ENCODE measurements at places on chromosomes 16 and 17.

- DNase-seq = no peak
Observed at GRCh38 chr17:57465610-57466009, 209.3 kb downstream of the MSI2 start.

GRCh38 chr17:81514739-81515529 is 2.3 kb upstream of the ACTG1 start:
- DNase-seq = peak; percentile 79

- peak; percentile 83 for DNase-seq
Observed at GRCh38 chr17:48002266-48002915, 31.5 kb downstream of the CDK5RAP3 start.

- DNase-seq = peak; percentile 55
Observed at GRCh38 chr17:4945176-4945943, 3.0 kb downstream of the PFN1 start.

Measured in NCI-H82 (cell line).